ENCODE measurements at places on chromosomes 1 and 21.

- DNase-seq = no peak
Observed at GRCh38 chr1:84800090-84801073, 92.6 kb downstream of the LPAR3 start.

DNA sequence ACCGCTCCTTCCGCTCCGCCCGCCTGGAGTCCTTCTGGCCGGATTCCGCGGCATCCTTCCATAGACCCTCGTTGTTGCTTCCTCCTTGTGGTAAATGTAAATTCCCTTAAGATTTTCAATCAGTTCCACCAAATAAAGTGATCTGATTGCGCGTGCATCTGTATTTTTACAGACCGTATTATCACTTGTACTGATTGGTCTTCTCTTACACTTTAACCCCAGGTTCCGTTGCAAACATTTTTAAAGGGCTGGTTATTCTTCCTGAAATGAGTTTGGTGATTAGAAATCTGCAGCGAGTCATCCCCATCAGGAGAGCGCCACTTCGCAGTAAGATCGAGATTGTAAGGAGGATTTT lies 483 bp downstream of the YBEY start:
- DNase-seq = no peak

DNA sequence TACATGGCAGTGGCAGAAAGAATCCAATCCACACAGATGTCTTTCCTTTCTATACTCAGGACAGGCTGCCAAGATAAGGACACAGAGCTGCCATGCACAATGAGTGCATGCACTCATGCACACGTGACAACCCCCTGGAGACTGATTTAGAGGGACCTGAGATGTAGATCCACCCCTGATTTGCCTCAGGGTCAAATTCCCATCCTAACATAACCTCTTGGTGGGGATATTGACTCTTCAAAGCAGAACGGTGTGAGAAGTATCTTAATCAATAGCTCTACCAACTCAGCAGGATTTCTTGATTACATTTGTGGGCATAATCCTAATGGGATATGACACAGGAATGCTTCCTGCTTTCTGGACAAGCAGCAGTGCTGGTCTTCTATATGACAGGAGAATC lies 125.2 kb upstream of the DSCAM start:
- no peak for DNase-seq

DNA sequence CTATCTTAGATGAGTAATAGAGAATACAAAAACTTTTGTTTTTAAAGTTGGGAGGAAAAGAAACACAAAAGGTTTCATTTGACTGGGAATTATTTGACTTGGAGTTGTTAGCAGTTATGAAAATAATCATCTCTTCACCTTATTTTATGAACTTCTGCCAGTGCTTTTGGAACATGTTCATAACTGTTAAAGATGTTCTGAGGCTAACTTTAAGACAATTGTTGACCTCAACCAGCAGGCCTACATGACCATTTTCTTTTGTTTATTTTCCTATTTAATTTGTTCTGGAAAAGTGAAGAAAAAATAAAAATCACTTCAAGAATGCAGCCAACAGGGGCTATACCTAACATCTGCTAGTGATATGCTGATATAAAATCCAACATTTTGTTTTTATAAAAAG lies 37.4 kb downstream of the JAM2 start:
- DNase-seq = no peak

GRCh38 chr21:41240040-41240439 lies 72.1 kb downstream of the BACE2 start:
- DNase-seq = no peak

DNA sequence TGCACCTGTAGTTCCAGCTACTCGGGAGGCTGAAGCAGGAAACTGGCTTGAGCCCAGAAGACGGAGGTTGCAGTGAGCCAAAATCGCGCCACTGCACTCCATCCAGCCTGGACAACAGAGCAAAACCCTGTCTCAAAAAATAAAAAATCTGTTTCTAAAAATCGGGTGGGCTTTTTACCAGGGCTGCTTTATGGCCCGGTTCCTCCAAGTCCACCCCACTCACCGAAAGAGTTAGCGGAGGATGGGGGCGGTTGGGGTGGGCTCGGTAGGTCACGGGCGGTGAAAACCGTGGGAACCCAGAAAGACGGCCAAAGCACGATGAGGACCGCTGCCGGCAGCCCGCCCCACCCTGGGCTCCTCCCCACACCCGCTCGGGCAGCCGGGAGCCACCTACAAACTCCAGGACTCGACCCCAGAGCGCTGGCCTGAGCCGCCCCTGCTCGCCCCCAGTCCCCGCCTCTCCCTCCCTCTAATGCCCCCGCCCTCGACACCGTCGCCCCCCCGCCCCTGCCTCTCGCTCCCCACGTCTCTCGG lies 846 bp upstream of the PER3 start:
- no peak for DNase-seq

DNA sequence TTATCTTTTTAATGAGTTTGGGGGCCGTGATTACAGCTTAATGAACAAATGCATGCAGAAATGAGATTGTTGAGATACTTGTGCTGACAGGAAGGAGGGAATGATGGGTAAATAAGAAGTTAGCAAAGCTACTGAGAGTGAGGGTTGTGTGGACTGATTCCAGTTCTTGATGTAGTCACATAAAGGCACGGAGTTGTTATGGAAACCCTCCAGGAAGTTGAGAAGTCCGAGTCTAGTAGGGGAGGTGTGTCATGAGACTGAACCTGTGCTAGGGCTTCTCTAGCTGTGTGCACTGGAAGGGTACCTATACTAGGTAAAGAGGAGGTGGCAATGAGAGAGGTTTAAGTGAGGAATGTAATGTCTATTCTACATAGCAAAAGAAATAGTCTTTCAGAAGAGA lies 475.7 kb downstream of the USP25 start:
- DNase-seq = no peak

- no peak for DNase-seq
Observed at GRCh38 chr1:236016083-236016482, 48.8 kb downstream of the NID1 start.

- no peak for DNase-seq
Observed at GRCh38 chr1:214584805-214585766, 17.9 kb upstream of the CENPF start.

DNA sequence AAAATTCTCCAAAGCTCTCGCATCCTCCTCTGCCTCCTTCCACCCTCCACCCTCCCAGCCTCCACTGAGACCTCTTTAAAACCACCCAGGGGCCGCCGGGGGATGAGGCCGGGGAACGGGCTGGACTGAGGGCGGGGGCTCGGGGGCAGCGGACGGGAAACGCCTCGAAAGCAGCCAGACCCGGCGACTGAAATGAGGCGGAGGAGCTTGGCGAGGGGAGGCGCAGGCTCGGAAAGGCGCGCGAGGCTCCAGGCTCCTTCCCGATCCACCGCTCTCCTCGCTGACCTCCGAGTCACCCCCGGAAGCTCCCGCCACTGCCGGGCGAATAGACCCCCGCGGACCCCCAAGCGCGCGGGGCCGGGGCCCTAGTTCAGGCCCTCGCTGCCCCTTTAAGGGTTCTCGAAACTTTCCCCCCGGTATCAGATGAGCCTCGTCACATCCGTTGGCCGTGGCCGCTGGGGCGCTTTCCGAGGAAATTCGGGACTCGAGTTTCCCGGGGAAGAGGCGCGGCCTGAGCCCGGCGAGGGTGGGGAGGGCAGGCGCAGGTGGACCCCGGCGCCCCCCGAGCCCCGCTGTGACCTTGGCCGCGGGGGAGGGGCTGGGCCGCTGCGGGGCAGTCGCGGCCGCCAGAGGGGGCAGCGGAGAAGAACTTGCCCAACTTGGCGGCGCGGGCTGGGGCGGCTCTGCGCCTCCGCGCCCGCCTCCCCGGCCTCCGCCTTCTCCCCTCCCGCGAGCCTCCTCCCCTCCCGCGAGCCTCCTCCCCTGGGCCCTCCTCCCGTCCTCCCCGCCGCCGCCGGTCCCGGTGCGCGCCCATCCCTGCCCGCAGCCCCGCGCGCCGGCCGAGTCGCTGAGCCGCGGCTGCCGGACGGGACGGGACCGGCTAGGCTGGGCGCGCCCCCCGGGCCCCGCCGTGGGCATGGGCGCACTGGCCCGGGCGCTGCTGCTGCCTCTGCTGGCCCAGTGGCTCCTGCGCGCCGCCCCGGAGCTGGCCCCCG lies at the start of gene BACE2:
Gene BACE2, plus strand, starts transcription at position 813 of the 995 bp plus-strand sequence. Its CDS starts 104 bp downstream, at position 917.
- DNase-seq = peak; percentile 75

- no peak for DNase-seq
Observed at GRCh38 chr1:216331211-216331610, 92.0 kb downstream of the USH2A start.

DNA sequence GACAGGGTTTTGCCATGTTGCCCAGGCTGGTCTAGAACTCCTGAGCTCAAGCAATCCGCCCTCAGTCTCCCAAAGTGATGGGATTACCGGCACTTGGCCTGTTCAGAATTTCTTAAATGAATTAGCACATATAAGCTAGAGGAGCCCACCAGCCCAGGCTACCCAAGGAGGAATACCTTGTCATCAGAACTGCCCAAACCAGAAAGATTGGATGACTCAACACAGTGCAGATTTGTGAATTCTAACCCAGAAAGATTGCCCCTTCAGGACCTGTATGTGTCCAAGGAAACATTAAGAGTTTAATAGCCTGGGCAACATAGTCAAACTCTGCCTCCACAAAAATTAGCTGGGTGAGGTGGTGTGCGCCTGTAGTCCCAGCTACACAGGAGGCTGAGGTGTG lies 14.0 kb upstream of the LIN9 start:
- no peak for DNase-seq

GRCh38 chr1:193448682-193449461 lies 262.5 kb upstream of the B3GALT2 start:
- peak; percentile 27 for DNase-seq

- DNase-seq = peak; percentile 24
Observed at GRCh38 chr1:64527165-64527564, 57.2 kb downstream of the CACHD1 start.

- DNase-seq = no peak
Observed at GRCh38 chr21:20026543-20026942, 971.7 kb upstream of the NCAM2 start.

- no peak for DNase-seq
Observed at GRCh38 chr1:44860331-44860730, 17.3 kb upstream of the PTCH2 start.

- DNase-seq = peak; percentile 49
Observed at GRCh38 chr1:9689971-9690381, 38.4 kb downstream of the PIK3CD start.

GRCh38 chr1:89356658-89357400 lies 7.0 kb upstream of the GBP6 start:
- DNase-seq = no peak

DNA sequence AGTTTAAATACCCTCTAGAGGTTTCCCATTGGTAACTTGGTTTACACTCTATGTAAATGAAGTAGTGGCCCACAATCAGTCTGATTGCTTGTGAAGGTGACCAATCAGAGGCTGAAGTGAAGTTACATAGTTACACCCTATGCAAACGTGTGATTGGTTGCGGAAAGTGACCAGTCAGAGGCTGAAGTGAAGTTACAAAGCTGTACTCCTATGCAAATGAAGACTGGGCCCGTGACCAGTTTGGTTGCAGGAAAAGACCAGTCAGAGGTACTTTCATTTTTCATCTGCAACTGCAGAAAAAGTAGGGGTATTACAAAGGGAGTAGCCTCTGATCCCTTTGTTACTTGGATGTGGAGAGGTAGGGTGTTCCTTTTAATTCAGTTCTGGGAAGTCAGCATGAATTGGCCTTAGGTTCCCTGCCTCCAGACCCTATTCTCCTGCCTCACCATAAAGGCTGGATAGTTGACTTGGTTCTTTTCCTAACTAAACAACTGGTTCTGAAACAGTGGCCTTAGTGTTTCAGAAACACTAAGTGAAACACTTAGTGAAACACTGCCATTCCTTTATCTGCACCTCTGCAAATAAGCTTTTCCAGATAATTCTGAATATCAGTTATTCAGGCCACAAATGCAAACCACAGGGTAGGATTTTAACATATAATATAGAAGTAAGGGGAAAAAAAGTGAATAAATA lies 39.3 kb downstream of the MAGI3 start:
- DNase-seq = no peak

DNA sequence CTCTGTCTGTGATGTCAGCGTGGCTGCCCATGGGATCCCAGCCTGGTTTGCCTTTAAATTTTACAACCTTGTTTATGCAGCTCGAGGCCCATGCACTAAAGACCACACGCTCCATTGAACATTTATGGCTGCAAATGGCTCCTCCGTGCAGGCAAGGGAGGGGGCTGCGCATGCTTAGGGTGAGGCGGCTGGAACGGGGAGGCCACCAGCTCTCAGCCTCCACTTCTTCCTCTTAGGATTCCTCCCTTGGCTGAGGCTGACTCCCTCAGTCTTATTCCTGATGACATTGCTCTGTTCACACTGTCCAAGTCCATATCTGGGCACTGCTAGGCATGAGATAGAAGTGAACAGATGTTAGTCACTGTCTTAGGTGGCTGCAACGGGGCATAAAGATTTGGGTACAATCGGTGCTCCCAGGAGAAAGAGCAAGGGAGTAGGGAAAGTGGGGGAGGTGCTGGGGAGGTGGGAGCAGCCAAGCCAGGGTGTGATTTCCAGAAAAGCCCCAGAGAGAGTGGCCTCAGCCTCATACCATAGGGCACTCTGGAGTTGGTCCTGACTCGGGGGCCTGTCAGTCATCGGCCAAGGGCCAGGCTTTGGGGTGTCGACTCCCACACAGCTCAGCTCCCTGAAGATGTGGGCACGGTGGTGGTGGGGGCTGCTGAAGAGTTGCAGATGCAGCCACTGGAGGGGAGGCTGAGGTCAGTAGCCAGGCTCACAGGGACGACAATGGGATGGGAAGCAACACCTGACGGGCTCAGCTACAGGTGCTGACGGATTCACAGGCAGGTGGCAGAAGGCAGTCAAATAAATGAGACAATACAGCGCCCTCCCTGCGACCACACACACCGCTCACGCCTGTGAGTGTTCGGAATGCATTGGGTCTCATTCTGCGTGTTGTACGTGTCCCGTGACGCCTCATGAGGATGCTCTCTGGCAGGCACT lies 37.3 kb upstream of the ACTL8 start:
- DNase-seq = no peak

DNA sequence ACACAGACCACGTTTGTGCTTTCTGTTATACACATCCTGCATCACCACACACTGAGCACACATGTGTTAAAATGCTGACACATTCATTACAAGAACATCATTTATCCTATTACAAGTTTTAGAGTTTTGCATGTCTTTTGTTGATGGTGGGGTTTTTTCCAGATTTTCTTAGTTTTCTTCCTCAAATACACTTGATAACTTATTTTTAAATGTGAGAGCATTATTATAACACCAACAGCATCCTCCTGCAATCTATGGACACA lies 67.3 kb downstream of the TGFBR3 start:
- DNase-seq = no peak

DNA sequence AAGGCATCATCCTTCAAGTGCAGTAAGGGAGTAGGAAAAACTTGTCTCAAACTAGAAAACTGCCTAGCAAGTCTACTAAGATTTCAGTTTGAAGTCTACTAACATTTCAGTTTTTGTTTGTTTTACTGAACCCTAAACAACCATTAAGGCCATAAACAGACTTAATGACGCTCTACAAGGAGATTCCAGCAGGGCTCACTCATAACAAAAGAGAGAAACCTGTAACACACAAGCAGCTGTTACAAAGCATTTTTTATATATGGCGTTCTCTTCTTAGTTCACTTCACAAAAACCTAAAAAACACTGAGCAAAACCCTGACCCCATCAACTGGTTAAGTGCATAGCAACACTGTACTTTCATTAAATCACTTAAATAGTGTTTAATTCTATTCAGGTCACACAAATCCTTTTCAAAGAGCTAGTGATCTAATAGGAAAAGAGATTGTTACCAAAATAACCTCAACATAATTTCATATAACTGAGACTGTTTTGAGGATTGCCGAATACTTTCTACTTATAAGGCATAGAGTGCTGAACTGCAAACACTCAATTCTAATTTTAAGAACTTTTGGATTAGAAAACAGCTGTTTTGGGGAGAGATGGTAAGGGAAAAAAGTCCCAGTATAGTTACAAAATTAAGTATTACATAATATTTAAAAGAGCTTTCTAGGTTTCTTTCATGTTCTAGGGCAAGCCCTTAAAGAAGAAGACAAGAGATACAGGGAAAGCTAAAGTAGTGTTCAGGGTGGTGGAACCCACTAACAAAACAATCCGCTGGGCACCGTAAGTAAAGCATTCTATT lies 1.4 kb downstream of the B3GALNT2 start:
- DNase-seq = no peak
